Fibroblast of mammary gland (primary cell): ENCODE measurements at places on chromosomes 7 and 10.

DNA sequence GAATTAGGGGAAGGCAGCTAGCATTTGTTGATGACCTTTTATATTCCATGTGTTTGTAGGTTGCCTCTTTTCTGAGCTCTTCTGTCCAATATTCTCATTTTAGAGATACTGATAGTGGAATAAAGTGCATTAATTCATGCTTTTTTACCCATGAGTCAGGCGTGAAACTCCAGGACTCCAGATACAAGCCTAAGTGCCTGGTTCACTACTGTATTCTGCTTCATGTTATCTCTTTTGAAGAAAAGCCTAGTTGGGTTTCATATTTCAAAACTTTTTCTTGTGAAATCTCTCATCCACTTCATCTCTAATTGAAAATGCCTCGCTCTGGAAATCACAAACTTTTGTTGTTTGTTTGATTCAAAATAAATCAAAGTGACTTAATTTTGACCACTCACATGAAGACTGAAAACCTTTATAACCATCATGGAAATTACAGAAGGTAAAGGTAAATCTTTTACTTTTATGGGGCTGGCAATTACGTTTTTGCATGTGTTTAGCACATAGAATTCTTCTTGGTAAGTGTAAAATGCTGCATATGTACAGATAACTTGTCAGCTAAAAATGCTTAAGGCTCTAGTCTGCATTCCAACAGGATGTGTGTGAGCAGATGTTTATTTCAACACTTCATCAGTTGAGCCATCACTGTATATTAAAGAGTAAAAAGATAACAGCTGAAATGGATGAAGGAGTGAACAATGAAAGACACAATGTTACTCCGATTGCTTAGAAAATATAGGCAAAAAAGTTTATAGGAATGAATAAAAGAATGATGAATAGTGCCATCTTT, 961.8 kb upstream of the CELF2 start:
- no peak for DNase-seq

DNA sequence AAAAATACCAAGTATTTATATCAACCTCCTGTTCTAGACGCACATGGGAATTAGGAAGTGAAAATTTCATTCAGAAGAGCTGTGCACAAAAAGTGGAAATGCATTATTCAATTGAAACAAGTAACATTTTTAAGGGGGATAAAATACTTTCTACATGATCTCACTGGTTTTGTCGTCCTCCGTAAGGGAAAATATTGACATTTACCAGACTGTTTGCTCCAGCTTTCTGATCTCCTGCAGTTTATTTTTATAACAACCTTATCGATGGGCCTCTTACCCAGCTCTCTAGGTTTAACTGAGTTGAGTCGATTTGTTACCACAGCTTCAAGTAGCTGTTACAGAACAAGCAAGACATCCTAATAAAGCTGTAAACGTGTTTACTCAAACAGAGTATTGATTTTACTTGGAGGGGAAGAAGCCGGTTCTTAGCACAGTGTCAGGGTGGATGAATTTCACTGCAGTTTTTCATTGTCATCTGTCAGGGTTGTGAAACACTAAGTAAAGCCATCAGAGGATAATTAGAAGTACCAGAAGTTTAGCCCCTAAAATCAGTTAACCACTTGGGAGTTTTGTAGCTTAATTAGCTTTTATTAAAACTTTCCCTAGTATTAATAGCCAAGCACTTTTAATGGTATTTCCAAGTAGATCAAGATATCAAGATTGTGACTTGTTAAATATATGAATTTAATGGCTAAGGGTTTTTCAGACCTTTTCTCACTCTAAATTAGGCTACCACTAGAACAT, 142.6 kb upstream of the KAT6B start:
- DNase-seq, result no peak

- no peak for DNase-seq
Measured at GRCh38 chr10:31659665-31660064, 269.0 kb downstream of the ARHGAP12 start.

GRCh38 chr7:29276199-29276598, 81.6 kb downstream of the CHN2 start:
- DNase-seq, result no peak

- no peak for DNase-seq
Measured at GRCh38 chr7:94130716-94131115, 126.6 kb upstream of the BET1 start.

GRCh38 chr7:39697483-39697882, 74.1 kb downstream of the RALA start:
- peak; percentile 40 for DNase-seq

GRCh38 chr7:137879357-137880158, 32.8 kb upstream of the DGKI start:
- peak; percentile 74 for DNase-seq

GRCh38 chr7:48446721-48447120, 275.5 kb downstream of the ABCA13 start:
- DNase-seq, result no peak

GRCh38 chr7:29989257-29989995, at the start of gene SCRN1:
SCRN1 (minus strand) TSS chr7:29989801; CDS start chr7:29969067, 20,734 bp downstream.
- DNase-seq, result no peak

GRCh38 chr10:13298748-13299436, 972 bp downstream of the PHYH start:
- no peak for DNase-seq
